ENCODE measurements at places on chromosomes 6 and 20.
A peak's percentile ranks its signal among the peaks of the same experiment; 100 is the strongest.

GRCh38 chr6:28462401-28462800 is 19.1 kb upstream of the ZSCAN23 start:
- DNase-seq, result no peak

GRCh38 chr6:89027756-89028155 is 52.8 kb upstream of the PNRC1 start:
- no peak for DNase-seq

GRCh38 chr6:22631091-22631490 is 61.7 kb downstream of the HDGFL1 start:
- no peak for DNase-seq

DNA sequence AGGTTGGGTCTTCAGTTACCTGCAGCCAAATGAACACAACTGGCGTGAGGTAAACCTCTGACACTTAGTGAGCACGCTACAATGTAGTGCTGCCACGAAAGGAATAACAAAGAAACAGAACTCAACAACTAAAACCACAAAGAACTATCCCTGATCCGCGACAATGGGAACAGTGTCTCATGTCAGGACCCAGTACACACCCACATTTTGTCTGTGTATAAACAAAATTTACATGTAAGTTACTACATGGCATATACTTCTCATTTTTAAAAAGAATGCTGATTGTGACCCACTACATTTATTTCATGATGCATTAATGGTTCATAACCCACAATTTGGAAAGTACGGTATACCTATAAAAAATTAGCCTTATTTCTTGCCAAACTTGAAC is 14.1 kb downstream of the FKBP1A start:
- DNase-seq, result no peak

GRCh38 chr6:129954749-129955431 is 63.5 kb upstream of the L3MBTL3 start:
- no peak for DNase-seq

DNA sequence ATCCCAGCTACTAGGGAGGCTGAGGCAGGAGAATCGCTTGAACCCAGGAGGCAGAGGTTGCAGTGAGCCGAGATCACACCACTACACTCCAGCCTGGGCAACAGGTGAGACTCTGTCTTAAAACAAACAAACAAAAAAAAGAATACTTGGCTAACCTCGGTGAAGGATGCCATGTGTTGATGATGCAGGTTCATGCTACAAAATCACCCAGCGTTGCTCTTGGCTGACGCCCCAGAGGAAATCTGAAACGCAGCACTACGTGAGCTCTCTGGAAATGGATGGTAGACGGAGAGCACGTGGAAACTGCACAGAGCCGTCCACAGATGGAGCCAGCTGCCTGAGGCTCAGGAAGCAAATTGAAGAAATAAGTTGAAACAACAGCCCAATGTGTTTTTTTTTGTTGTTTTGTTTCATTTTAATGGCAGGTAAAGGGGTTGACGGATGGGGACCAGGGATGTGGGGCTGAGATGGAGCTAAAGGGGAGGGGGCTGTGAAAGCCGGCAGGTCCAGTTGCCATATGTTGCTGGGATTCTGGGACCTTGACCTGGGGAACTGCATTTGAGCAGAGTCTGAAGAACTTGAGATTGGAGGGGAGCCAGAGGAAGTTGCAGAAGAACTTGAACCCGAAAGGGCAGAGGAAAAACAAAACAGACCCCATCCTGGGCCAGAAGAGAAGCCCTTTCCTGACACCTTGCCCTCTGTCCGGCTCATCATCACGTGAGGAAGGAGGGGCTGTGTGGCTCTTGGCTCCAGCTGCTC is 12.8 kb upstream of the MANBAL start:
- DNase-seq, result no peak

GRCh38 chr20:49510562-49511122 is 28.2 kb upstream of the KCNB1 start:
- DNase-seq, result no peak

DNA sequence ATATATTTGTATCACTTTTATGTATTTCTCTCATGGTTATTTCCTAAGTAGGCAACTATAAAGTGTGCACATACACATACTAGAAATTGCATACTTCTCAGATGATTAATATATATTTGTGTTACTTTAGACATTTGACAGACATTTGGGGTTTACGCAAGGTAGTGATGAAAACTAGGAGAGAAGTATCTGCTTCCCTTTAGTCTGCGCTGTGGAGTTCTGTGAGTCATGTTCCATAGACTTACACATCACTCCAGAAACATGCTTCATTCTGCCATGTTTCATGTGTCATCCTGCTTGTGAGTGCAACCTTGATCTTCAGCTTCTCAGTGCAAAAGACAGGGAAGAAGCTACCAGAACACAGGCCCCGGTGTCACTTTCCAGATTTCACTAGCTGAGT is 200.7 kb upstream of the BMP2 start:
- DNase-seq, result no peak

DNA sequence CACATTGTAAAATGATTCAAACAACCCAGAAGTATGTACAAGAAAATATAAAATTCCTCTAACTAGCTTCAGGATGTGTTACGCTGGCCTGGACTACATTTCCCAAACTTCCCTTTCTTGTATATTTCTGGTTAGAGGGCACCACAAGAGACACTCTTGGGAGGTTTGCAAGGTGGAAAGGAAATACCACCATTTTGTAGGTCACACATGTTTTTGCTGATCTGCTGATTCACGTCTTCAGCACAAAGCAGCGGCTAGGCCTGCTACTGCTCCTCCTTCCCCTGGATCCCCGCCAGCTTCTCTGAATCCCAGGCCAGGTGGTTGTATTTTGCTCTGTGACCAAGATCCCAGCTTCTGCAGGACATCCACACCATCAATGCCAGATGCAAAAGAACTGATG is 104.2 kb downstream of the AGPAT4 start:
- no peak for DNase-seq

DNA sequence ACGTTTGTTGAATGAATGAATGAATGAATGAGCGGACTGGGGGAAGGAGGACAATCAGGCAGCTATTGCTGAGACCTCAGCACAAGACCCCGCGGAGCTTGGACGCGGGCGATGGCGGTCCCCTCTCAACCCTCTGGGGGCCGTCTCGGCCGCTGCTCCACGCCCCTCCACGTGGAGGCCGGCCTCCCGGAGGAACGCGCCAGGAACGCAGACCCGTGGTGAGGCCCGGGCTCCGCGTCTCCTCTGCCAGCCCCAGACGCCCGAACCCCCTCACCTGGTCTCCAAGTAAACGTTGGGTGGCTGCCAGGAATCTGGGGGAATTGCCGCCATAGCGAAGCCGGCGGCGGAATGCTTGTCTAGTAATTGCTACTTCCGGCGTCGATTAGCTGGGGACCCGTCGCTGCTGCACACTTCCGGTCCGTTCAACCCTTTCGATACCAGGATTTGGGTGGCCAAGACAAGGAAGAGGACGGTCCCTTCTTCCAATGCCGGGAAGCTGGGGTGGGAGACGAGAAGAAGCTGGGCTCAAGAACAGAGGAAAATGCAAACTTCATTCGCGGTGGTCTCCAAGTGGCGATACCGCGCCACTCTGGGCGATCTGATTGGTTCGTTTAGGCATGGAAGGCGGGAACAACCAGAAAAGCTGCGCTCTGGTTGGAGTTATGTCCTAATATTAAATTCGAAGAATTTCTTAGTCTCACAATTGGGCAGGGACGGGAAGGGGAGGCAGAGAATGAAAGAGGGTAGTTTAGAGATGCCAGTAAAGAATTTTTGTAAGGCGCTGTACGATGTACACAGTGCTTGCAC is at the start of gene PPIL1:
TSS of gene PPIL1 (minus strand) at position 361 of the 807 bp plus-strand sequence. CDS start at position 330, 31 bp downstream.
- DNase-seq, result peak; percentile 87

DNA sequence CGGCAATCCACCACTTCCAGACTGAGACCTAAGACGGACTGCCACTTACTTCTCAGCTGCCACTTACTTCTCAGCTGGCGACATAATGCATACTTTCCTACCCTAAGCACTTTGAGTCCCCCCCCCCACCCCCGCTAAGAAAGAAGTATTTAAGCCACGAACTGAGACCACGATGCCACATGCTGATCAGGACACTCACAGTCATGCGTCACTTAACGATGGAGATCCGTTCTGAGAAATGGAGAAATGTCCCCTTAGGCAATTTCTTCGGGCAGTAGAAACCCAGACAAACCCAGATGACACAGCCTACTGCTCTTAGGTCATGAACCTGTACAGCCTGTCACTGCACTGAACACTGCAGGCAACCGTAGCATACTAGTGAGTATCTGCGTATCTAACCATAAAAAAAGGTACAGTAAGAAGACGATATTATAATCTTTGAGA is 690 bp downstream of the IFNGR1 start:
- peak; percentile 28 for DNase-seq

DNA sequence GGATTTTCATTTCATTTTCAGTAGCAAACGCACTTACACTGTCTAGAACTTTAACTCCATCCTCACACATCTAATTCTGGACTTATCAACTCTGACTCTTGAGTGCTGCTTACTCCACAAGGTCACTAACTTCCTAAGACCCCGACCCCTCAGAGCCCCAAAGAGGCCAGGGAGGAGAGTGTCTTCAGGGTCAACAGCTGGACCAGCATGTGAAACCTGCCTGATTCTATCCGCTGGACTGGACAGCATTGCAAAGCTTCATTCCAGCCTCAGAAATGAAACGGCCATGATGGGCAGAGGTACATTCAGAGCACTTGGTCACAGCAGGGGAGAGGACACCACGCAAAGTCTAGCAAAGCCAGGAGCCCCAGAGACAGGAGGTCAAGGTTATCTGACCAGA is 9.1 kb downstream of the RNASET2 start:
- no peak for DNase-seq

- no peak for DNase-seq
Measured at GRCh38 chr20:62392621-62393334, 5.9 kb downstream of the RPS21 start.

DNA sequence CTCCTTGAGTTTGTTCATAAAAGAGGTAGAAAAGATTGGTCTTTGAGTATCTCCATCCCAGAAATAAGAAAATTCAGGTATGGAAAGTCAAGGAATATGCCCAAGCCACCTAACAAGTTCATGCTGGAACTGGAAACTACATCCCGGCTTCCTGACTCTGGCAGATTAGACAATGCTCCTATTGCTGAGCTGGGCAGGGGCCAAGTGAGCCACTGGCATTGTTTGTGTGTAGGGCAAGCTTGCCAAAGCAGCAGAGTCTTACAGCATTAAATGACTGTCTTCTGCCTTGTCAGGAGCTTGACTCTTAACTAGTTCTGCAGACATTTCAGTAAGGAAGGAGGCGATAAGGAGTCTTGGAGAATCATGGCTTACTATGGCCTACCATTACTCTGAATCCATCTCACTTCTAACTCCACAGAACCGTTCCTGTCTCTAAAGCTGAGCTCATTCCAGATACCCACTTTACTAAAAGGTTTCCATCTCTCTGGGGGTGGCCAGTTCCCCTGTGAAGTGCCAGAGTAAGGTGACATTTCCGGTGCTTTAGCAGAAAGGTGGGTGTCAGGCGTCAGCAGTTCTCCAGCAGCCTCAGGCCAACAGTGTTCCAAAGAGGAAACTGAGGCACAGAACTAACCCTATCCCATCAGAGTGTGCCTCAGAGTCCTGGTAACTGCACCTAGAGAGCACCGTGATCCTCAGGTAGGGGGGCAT is 30.1 kb downstream of the PRDM1 start:
- no peak for DNase-seq

- no peak for DNase-seq
Measured at GRCh38 chr6:155047523-155047922, 52.4 kb downstream of the TIAM2 start.

GRCh38 chr20:41336711-41337492 is 3.7 kb upstream of the LPIN3 start:
- no peak for DNase-seq

GRCh38 chr6:132122176-132122575 is 171.0 kb upstream of the CCN2 start:
- DNase-seq, result no peak

DNA sequence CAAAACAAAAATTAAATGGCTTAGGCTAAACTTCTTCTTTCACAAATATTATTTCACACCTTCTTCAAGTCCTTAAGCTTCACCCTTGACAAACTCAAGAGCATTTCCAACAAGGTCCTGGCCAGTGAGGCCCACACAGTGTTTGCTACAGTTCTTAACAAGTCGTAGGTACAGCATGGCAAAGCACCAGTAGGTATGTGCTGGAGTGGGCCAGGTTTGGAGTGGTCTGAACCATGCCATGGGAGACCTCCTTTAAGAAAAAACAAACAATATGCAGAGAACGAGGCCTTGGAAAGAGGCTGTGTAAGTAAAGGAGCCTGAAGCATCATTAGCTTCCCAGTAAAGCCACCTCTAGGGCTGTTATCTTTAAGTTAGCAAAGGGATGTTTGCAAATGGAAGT is 154.3 kb upstream of the SNX9 start:
- no peak for DNase-seq

DNA sequence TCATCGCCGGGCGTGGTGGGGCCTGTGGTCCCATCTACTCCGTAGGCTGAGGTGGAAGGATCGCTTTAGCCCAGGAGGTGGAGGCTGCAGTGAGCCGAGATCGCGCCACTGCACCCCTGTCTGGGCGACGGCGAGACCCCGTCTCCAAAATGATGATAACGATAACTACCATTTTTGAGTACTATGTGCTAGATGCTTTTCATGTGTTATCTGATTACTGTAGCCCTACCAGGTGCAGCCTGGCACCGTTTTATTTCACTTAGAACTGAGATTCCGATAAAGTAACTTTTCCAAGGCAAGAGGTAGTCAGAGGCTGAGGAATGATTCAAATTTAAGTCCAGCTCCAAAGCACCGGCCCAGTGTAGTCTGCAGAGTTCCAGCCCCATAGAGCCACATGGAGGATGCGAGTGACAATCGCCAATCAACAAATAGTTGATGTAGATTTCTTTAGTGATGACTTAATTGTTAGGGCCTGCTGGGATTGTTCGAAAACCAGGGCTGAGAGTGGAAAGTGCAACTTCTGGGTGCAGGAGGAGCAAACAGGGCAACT is 727 bp downstream of the ERMARD start:
- no peak for DNase-seq

- DNase-seq, result no peak
Measured at GRCh38 chr20:58829531-58829941, 21.2 kb downstream of the GNAS-AS1 start.

- DNase-seq, result no peak
Measured at GRCh38 chr20:17395729-17396128, 135.4 kb downstream of the BFSP1 start.

GRCh38 chr6:147345902-147346301 is 141.7 kb downstream of the STXBP5 start:
- DNase-seq, result no peak
